ENCODE measurements at places on chromosomes 6 and 20. TPM values are rescaled to one million over a fixed set of nuclear protein-coding genes. Genes with fewer than 3 reads are reported as not detected.
A peak's percentile ranks its signal among the peaks of the same experiment; 100 is the strongest.

DNA sequence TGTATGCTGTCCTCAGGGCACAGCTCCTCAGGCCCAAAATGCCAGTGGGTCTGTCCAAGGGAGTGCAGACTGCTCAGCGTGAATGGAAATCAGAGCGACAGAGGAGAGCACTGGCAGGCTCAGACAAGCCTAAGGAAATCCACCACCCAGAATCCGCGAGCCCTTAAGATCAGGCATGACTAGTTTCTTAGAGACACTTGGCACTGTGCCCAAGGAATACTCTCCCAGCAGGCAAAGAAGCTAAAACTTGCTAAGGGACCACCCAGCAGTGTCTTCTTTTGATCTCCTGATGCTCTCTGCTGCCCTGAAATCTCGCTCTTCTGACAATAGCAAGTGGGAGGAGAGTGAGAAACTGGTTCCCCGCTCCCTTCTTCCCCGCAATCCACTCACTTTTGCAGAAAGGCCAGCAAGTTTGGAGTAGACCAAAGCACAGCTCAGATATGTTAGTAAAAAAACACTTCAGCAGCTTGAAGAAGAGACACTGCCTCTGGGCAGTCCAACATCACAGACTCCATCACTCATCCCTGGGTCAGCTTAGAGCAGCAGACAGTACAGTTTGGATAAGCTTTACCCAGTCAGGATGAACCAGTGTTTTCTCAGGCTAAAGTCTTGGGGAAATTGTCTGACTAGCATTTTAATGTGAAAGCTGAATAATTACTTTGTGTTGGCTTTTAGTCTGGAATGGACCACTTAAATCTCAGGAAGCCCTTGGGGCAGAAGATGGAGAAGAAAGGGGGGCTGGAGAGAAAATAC, 32.4 kb downstream of the TRAF3IP2 start:
- DNase-seq = peak; percentile 76

The BPIFB4 gene
- total RNA-seq = not detected

The CTAGE9 gene
- not detected for total RNA-seq

The CRISP2 gene
- not detected for total RNA-seq

The SNX5 gene
- 138 TPM for total RNA-seq

The DEF6 gene
- 7.2 TPM for total RNA-seq

GRCh38 chr20:34402461-34402860, 39.4 kb downstream of the ITCH start:
- no peak for DNase-seq

The FGD2 gene
- total RNA-seq = 12.8 TPM

The FILIP1 gene
- 43.7 TPM for total RNA-seq

The TOX2 gene
- 1.6 TPM for total RNA-seq

The SEL1L2 gene
- 1.9 TPM for total RNA-seq

DNA sequence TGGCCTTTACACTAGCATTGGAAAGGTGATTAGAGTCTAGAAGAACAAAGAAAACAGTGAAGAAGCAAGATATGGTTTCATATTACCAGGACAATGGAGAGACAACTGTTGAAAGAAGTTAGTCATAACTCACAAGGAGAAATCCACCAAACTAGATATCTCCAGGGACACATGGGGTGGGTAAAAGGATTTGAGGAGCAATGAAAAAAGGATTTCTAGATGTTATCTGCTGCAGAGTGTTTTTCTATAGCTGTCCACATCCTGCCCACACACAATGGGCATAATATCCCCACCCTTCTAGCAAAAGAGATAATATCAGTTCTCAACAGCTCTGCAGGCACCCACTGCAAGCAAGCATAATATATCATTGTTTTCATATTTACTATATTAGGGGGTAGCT, 303.1 kb downstream of the HAO1 start:
- no peak for DNase-seq

- DNase-seq = no peak
Observed at GRCh38 chr6:94559829-94560537, 1017.4 kb upstream of the MANEA start.

The ZNF831 gene
- 0.69 TPM for total RNA-seq

The SLC32A1 gene
- not detected for total RNA-seq

DNA sequence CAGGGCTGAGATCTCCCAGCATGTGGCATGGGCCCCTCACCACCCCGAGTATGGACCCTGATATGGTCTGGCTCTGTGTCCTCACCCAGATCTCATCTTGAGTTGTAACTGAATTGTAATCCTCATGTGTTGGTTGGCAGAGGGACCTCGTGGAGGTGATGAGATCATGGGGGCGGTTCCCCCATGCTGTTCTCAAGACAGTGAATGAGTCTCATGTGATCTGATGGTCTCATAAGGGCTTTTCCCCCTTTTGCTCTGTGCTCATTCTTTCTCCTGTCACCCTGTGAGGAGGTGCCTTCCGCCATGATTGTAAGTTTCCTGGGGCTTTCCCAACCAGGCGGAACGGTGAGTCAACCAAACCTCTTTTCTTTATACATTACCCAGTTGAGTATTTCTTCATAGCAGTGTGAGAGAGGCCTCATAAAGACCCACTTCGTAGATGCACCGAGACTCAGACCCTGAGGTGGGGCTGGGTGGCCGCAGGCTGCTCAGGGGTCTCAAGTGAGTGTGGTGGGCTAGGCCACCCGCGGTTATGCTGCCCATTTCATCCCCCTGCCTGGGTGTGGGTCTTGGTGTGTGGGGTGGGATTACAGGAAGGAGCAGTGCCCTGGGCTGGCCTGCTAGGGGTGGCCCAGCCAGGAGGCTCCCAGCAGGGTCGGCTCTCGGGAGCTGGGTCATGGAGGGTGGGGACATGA, 26.2 kb upstream of the GATA5 start:
- no peak for DNase-seq

The MOG gene
- not detected for total RNA-seq

The CARMIL1 gene
- 26.5 TPM for total RNA-seq

DNA sequence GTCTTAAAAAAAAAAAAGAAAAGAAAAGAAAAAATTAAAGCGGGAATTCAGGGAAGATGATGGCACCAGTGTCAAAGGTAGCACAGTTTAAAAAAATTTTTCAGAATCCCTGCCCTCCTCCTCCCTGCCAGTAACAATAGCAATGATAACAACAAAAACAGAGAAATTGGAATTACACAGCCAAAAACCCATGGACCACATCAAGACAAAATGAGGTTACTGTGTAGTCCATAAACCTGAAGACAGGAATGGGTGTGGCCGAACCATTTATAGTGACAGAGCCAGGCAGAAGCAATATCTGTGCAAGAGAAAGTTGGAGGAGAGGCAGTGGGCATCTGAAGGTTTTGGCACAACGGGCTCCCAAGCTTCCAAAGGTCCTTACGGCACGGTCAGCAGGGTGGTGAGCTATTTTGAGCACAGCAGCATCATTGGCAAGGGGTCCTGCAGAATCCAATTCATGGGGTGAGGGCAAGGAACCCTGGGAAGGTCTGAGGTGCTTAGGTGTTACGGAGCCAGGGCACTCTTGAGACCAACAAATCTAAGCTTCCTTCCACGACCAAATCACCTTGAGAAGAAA, 202.3 kb downstream of the GMPR start:
- DNase-seq = no peak

GRCh38 chr6:33619166-33619840, 1.8 kb upstream of the ITPR3 start:
- no peak for DNase-seq

The PCNA gene
- total RNA-seq = 91.9 TPM

DNA sequence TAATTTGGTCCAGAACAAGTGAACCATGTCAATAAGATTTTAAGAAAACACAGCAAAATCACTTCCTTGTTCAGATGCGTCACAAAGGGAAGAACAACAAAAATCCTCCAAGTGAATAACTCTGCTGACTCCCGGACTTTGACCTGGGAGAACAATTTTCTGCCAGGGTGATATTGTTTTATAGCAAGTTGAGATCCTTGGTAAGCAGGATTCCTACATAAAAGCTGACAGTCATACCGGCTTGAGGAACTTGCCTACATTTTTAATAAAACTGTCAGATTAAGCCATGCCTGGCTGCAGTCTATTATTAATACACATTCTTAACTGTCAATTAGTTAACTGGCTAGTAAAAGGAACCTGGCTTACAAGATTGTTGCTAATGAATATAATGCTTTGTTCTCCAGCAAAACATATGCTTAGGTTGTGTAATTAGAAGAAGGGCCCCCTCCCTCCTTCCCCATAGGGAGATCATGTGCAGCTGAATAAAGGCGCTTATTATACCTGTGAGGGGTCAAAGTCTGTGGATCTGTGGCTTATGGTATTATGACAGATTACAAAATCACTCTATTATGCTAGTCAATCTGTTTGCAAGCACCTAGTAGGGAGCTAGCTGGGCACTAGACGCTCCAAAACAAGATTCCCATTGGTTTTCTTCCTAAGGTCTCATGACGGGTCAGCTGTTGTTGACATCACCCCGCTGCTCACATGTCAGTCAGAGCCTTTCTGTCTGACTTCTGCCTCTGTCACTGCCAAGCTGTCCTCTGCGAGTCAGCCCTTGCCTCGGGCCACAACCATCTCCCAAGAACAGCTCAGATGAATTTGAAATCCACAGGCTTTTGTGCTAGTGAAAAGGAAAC, 44.6 kb upstream of the SEC63 start:
- DNase-seq = no peak

GRCh38 chr20:15060265-15061060, 723.1 kb upstream of the FLRT3 start:
- DNase-seq = no peak

The TINAG gene
- total RNA-seq = 0.16 TPM

The PTPN1 gene
- total RNA-seq = 15.0 TPM

The CST2 gene
- not detected for total RNA-seq

GRCh38 chr6:33977606-33978411, 168.1 kb downstream of the GRM4 start:
- no peak for DNase-seq

GRCh38 chr6:108982154-108983113, 112.2 kb downstream of the SESN1 start:
- DNase-seq = no peak

- DNase-seq = no peak
Observed at GRCh38 chr6:155349129-155349528, 34.8 kb upstream of the TFB1M start.

GRCh38 chr6:29547573-29547972, 12.0 kb downstream of the UBD start:
- DNase-seq = no peak

DNA sequence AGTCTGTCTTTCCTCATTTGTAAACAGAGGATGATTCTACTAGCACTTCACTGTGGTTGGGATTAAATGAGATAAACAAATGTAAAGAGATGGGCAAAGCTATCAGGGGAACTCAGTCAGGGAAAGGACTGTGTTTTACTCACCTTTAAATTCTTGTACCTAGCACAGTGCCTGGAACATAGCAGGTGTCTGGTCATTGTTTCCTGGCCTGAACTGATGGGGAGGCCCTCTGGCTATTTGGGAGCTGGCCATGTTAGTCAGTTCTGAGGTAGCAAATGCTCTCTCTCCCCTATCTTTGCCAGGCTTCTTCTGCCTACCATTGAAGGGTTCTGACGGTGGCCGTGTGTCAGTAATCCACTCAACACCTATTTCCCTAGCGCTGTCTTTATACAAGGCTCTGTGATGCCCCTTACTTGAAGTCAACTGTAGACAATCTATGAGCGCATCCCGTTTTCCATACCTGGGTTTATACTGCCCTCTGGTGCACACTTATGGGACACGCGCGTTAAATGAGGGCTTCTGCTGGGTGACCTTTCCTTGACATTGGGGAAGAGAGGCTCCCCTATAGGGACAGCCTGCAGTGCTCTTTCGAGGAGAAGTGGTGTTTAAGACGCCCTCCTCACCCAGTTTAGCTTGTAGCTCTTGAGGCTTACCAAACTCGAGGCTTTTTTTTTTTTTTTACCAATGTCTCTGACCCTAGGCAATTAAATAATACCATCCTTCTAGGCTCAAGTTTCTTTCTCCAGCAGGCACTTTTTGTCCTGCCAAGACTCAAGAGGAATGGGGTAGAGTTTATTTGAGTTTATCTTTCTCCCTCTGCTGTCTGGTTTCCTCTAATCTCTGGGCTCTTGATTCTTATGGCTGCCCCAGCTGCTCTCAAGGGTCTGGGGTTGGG, 4.0 kb upstream of the SPATS1 start:
- DNase-seq = peak; percentile 23

DNA sequence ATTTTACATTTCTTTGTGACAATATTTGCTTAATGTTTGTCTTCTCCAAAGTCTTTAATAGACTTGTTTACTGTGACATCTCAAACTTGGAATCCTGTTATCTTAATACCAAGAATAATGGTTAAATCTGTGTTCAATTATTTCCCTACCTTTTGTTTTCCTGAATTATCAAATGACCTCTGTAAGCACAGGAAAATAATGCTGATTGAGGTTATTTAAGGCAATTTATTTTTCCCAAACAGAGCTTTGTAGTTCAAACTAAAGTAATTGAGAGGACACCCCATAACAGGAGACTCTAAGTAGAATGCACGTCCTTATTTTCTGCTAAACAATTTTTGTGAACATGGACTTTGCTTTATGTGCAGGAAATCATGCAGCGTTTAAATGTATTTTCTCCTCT, 195.0 kb downstream of the BTBD3 start:
- DNase-seq = no peak

The NR2E1 gene
- total RNA-seq = not detected

GRCh38 chr6:106557837-106558236, 71.5 kb downstream of the RTN4IP1 start:
- no peak for DNase-seq

The DDO gene
- 0.63 TPM for total RNA-seq

DNA sequence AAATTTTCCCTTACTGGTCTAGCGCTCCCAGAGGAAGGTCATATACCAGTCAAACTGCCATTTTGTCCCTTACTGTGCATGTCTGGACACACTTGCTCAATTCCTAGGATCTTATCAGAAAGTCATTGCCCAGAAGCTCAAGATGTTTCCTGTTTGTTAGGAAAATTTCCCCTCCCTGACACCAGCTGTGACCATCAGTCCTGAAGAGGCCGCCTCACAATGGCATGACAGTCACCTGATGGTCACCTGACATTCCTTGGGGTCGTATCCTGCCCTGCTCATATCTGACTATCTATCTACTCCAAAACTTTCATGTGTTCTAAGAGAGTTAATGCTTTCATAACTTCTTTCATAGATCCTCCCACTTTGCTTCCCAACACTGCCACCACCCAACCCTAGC, 219.9 kb downstream of the OTOR start:
- no peak for DNase-seq

GRCh38 chr6:72739368-72739779, 117.5 kb downstream of the KCNQ5 start:
- DNase-seq = no peak

DNA sequence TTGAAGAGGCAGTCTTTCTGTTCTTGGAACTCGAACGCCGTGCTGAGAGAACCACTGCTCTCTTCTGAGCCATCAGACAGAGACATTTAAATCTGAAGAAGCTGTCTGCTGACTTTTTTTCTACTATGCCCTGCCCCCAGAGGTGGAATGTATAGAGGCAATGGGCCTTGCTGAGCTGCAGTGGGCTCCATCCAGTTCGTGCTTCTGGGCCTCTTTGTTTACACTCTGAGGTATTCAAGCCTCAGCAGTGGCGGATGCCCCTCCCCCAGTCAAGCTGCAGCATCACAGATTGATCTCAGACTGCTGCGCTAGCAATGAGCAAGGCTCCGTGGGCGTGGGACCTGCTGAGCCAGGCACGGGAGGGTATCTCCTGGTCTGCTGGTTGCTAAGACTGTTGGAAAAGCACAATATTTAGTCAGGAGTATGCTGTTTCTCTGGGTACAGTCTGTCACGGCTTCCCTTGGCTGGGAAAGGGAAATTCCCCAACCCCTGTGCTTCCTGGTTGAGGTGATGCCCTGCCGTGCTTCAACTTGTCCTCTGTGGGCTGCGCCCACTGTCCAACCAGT, 526.8 kb downstream of the CD109 start:
- no peak for DNase-seq

Data from urinary bladder (tissue), 4 donors.